ENCODE measurements at places on chromosomes 3 and 15.
A peak's percentile ranks its signal among the peaks of the same experiment; 100 is the strongest.

DNA sequence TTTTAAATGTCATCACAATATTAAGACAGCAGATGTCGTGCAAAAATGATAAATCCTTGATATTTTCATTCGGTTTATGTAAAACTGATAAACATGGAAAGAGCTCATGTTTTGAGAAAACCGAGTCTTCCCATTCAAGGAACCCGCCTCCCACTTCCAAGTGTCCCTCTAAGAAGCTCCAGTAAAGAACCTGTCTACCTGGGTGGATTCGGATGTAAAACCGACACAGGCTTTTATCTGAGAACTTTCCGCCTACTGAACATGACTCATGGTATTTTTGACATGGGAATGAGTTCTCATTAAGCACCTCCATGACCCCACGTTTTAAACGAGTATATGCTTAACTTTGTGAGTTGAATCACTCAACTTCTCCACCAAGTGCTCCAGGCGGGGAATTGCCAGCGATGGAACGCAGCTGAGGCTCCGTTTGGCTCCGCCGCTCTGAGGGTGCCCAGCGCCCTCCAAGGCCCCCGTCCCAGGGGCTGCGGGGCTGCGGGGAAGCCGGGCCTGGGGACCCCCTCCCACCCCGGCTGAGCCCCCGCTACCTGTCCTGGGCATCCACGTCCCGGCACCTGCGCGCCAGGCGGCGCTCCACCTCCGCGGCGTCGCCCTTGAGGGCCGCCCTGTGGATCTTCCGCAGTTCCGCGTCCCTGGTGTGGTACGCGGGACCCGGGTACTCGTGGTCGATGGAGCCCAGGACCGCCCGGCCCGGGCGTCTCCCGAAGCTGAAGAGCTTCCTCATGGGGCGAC is 119.9 kb downstream of the LMLN start:
- DNase-seq = peak; percentile 39

GRCh38 chr15:79606831-79607355 is 174.8 kb downstream of the MINAR1 start:
- no peak for DNase-seq

- DNase-seq = no peak
Observed at GRCh38 chr3:4581498-4581897, 88.3 kb downstream of the ITPR1 start.

DNA sequence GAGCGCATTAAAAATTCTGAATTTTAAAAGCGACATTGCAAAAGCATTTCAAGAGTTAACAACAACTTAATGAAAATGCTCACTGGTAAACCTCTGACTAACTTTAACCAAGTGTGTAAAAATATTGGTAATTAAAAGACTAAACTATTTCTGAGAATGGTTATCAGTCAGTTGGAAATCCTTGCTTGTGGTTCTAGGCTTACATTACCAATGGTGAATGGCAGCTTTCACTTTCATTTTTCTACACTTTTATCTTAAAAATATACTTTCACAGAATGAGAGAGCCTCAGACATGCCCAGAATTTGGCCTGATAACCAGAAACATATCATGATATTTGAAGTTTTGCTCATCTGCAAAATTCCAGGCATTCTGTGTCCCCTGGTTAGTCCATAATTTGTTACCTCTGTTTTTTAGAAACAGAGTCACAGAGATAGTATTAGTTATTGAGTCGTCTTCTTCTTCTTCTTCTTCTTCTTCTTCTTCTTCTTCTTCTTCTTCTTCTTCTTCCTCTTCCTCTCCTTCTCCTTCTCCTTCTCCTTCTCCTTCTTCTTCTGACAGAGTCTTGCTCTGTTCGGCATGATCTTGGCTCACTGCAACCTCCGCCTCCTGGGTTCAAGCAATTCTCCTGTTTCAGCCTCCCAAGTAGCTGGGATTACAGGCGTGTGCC is 5.5 kb upstream of the RNF111 start:
- no peak for DNase-seq

DNA sequence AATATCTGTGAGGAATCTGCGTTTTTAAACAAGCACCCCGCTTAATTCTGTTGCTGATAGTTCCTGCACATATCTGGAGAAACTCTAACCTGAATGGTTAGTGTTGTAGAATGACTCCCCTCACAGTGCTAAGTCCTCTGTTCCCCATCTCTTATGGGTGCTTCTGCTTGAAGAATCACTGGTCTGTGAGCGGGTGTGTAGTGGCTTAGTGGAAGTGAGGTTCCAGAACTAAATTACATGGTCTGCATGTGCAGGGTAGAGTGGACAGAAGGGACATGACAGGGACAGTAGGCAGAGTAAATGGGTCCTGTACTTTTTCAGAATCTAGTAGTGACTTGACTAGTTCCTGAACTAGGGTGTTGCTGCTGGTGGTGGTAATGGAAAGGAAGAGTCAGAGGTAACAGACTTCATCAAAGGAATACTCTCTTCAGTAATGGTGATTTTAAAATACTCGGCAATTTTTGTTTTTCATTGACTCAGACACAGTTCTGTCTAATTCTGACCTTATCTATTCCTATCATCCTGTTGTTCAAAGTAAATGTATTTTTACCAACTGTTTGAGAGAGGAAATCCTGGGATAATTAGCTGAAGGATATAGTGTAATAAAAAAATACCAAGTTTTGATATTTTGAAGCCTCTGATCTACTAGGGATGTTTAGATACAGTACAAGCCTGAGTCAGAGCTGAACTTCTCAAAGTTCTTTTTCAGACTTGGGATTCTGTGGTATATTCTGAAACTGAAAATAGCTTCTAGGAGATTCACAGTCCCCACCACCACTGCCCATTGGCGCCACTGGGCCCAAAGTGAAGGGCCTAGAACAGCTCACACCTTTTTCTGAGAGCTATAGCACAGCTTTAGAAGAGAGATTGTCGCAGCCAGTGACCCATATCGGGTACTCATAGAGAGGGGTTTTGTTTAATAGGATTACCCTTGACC is 55.5 kb downstream of the FNDC3B start:
- DNase-seq = no peak

GRCh38 chr3:188006726-188007393 is 147.1 kb upstream of the LPP start:
- DNase-seq = no peak

- DNase-seq = no peak
Observed at GRCh38 chr15:41669701-41670100, 9.5 kb downstream of the MGA start.

GRCh38 chr3:23959135-23959900 is 14.2 kb downstream of the NR1D2 start:
- peak; percentile 88 for DNase-seq

GRCh38 chr3:177498037-177498857 is 301.0 kb upstream of the TBL1XR1 start:
- peak; percentile 98 for DNase-seq

DNA sequence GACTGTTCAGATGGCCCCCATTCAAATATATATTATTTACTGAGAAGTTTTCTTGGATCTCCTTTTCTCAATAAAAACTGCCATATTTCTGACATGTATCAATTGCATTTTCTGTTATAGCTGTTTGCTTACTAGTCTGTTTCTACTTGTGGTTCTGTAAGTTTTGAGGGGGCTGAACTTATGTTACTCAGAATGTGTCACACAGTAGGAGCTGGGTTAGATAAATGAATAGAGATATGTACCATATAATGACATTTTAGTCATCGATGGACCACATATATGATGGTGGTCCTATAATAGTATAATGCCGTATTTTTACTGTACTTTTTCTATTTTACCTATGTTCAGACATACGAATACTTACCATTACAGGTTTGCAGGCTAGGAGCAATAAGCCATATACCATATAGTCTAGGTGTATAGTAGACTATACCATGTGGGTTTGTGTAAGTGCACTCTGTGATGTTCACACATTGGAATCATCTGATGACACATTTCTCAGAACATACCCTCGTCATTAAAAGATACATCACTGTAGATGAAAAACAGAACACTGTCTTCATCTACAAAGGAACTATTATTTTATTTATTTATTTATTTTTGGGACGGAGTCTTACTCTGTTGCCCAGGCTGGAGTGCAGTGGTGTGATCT is 22.3 kb downstream of the PPP4R2 start:
- DNase-seq = no peak

- no peak for DNase-seq
Observed at GRCh38 chr3:65196663-65197062, 508.9 kb upstream of the ADAMTS9 start.

DNA sequence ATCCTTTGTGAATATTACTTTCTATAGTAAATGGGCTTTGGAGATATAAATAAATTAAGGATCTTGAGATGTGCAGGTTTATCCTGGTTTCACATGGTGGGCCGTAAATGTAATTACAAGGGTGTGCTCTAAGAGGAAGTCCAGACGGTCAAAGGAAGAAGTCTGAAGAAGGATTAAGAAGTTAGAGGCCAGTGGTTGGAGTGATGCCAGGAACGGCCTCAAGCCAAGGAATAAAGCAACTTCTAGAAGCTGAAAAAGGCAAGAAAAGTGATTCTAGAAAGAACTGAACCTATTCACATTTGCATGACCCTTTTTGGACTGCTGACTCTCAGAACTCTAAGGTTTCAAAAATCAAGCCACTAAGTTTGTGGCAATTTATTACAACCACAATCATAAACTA is 981.3 kb upstream of the ALCAM start:
- no peak for DNase-seq

GRCh38 chr15:68994149-68994548 is 20.3 kb upstream of the NOX5 start:
- peak; percentile 17 for DNase-seq

GRCh38 chr3:193548406-193548805 is 6.3 kb downstream of the ATP13A4 start:
- DNase-seq = no peak

DNA sequence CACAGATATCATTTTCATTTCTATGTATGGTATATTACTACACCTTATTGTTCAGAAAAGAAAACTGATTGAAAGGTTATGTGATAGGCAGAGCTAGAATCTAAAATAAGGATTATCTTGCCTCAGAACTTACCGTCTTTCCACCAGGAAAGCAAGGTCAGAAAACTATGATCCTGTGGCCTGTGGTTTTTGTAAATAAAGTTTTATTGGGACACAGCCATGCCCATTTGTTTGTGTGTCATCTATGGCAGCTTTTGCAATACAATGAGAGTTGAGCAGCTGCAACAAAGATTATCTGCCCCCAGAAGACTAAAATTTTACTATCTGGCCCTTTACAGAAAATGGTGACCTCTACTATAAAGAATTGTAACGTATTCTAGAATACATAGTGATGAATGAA is 314.7 kb upstream of the SLCO3A1 start:
- no peak for DNase-seq

GRCh38 chr15:64842986-64843561 is 1.4 kb downstream of the PLEKHO2 start:
- no peak for DNase-seq

- DNase-seq = no peak
Observed at GRCh38 chr3:150635076-150635475, 32.0 kb downstream of the SELENOT start.

DNA sequence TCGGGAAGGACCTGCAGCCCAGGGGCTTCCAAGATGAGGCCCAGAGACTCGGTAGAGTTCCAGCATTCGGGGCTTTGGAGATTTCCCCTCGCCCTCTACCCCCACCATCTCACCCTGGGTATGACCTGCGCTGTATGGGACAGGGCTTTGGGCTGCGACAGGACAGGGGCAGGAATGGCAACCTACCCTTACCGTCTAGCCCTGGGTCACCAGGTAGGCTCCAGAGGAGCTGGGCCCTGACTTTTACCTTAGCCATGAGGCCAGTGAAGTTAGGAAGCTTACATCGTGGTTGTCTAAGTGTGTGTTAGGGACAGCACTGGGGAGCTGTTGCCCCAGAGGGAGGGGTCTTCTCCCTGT is 683 bp downstream of the PPM1M start:
- no peak for DNase-seq

DNA sequence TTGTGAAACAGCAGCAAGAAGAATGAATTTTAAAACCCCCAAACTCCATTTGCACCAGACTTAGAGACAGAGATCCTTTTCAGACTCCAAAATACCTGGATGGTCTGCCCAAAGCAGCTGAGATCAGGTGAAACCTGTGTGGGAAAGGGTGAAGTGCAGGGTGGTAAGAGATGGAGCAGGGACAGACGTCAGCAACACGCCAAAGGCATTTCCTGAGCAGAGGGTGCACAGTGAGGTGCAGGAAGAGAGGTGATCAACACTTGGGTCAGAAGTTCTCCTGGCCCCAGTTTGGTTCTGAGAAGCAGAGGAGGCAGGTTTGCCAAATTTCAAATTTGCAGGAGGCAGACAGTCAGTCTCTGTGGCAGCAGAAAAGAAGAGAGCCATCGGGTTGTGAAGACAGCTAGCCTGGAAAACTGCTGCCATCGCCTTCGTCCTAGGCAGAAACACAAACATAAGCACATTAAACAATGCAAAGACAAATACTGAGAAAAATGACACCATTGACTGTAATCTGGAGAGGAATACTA is 9.8 kb downstream of the CCR4 start:
- DNase-seq = no peak

- no peak for DNase-seq
Observed at GRCh38 chr3:151265866-151266265, 12.5 kb downstream of the P2RY14 start.

DNA sequence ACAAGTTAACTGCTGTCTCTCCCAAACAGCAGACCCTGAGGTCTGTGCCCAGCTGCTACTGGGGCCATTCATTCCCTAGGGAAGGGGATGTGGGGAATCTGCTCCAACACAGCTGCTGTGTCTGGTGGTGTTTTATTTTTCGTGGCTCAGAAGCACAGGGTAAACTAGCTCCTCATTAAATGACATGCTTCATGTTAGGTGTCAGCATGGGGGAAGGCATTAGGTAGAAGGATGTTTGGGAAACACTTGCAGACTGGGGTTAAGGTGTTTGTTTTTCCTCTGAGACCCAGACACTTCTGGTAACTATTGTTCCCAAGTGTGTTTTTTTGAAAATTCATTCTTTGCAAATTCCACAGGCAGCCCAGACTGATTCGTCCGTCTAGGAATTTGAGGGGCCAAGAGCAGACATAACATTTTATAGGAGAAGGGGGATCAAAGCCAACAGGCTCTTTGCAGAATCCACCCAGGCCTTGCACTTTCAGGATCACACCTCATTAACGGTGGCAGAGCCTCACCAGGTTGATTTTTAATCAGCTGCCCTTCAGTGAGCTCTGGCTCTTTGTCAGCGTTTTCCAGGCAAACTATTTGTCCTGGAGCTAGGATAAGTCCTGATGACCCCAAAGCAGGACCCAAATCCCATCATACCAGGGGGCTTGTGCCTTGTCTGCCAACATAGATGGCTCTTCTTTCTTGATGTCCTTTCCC is 65.4 kb upstream of the ITGA11 start:
- DNase-seq = no peak

Measured in MCF 10A (cell line).